Right atrium auricular region (tissue), 2 donors: ENCODE measurements at places on chromosomes 12 and 14. TPM values are rescaled to one million over a fixed set of nuclear protein-coding genes. Genes with fewer than 3 reads are reported as not detected.

- H3K36me3 ChIP-seq, result no peaks in the 10 kb centered on the region
- DNase-seq, result no peak
- no peaks in the 10 kb centered on the region for H3K27me3 ChIP-seq
- no peak overlapping the region for H3K27ac ChIP-seq
- H3K4me1 ChIP-seq, result no peaks in the 10 kb centered on the region
Measured at GRCh38 chr12:79662046-79662811, 28.5 kb downstream of the PAWR start.

DNA sequence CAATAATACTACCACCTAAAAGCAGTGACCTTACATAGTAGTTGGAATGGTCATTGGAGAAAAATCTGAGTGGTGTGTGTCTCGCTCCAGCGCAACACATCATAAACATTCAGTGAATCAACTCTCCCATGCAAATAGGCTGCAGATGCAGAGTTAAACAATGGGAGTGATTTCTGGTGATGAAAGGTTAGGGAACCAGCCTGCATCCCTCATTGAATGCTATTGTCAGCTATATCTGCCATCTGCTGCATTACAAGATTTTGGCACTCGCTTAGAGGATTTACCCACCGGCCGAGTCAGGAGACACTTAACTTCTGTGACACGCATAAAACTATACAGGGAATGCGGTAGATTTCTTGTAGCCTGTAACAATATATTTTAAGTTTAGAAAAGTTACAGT lies 900.9 kb downstream of the FLRT2 start:
- DNase-seq, result no peak
- no peaks in the 10 kb centered on the region for H3K4me1 ChIP-seq
- H3K27ac ChIP-seq, result no peak overlapping the region
- H3K27me3 ChIP-seq, result no peaks in the 10 kb centered on the region

GRCh38 chr14:36161776-36162175 lies 14.7 kb downstream of the PTCSC3 start:
- H3K4me1 ChIP-seq, result no peaks in the 10 kb centered on the region
- no peak overlapping the region for H3K27ac ChIP-seq
- H3K4me3 ChIP-seq, result no peak overlapping the region
- no peaks in the 10 kb centered on the region for H3K27me3 ChIP-seq
- no peaks in the 10 kb centered on the region for H3K36me3 ChIP-seq
- DNase-seq, result no peak

DNA sequence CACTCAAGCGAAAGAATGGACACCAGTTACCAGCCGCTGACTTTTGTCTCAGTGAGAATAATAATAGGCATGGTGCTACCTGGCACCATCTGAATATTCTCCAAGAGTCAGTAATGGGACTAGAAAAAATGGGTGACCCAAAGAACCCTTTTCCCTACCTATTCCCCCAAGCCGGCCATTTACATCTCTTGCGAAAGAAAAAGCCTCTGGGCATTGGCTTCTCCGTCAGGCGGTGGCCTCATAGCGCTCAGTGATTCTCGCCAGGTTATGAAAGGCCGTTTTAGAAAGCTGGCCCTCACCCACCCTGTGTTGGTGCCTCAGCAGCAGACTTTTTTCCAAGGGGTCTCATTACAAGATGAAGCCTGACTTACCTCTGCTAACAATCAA lies 523 bp upstream of the SLC6A15 start:
- no peaks in the 10 kb centered on the region for H3K36me3 ChIP-seq
- no peak overlapping the region for H3K27ac ChIP-seq
- no peaks in the 10 kb centered on the region for H3K4me1 ChIP-seq
- DNase-seq, result no peak

GRCh38 chr12:116373572-116374206 lies 96.2 kb upstream of the MED13L start:
- no peaks in the 10 kb centered on the region for H3K36me3 ChIP-seq
- no peak overlapping the region for H3K27ac ChIP-seq
- no peaks in the 10 kb centered on the region for H3K4me1 ChIP-seq
- H3K27me3 ChIP-seq, result no peaks in the 10 kb centered on the region
- no peak for DNase-seq

GRCh38 chr12:94170690-94171594 lies 22.6 kb downstream of the PLXNC1 start:
- no peak for DNase-seq
- no peak overlapping the region for H3K4me3 ChIP-seq
- H3K27me3 ChIP-seq, result no peaks in the 10 kb centered on the region
- H3K27ac ChIP-seq, result no peak overlapping the region
- no peaks in the 10 kb centered on the region for H3K36me3 ChIP-seq

GRCh38 chr14:94936401-94936892 lies 166.5 kb upstream of the GSC start:
- H3K4me1 ChIP-seq, result peaks cover 19% of the 10 kb centered on the region
- peak; percentile 79 for DNase-seq
- H3K27ac ChIP-seq, result peak overlapping the region; percentile 69
- H3K36me3 ChIP-seq, result no peaks in the 10 kb centered on the region

OAS3 gene
- 5.8 TPM for total RNA-seq

DNA sequence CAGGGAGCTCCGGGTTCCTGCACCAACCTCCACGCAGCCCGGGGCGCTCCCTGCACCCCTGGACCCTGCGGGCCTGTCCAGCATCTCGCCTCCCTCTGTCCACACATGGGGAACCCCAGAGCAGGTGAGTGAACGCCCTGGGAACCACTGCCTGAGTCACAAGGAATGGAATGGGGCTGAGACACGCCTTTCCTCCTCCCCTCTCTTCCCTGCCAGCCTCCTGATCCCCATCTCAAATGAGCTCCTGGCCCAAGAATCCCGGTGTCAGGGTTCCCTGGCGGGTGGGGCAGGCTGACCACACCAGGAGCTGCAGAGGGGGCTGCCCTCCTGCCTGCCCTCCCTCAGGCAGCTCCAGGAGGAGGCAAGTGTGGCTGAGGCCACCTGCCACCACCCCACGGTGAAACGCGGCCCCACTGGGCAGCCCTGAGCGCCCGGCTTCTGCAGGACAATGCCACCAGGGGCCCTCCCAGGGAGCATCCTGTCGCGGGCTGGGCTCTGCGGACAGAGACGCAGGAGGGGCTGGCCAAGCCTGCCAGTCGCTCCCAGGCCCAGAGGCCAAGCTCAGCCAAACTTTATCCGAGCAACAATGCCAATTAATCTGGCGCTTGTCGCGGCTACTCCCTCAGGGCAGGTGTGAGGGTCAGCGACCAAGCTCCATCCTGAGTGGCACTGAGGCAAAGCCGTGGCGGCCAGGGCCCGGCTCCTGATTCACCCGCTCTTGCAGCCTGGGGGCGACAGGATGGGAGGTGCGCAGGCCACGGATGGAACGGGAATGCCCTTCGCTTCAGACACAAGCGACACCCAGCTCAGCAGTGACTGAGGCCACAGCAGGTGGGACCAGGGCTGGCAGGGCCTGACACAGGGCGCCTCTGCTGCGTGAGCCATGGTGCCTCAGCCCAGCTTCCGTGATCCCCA lies 44.3 kb downstream of the GALNT9 start:
- H3K4me1 ChIP-seq, result peaks cover 10% of the 10 kb centered on the region
- H3K4me3 ChIP-seq, result peak overlapping the region; percentile 29
- no peak for DNase-seq
- H3K27ac ChIP-seq, result no peak overlapping the region
- no peaks in the 10 kb centered on the region for H3K36me3 ChIP-seq

CDK2 gene
- total RNA-seq, result 5.4 TPM

ACVRL1 gene
- 57.5 TPM for total RNA-seq

DNA sequence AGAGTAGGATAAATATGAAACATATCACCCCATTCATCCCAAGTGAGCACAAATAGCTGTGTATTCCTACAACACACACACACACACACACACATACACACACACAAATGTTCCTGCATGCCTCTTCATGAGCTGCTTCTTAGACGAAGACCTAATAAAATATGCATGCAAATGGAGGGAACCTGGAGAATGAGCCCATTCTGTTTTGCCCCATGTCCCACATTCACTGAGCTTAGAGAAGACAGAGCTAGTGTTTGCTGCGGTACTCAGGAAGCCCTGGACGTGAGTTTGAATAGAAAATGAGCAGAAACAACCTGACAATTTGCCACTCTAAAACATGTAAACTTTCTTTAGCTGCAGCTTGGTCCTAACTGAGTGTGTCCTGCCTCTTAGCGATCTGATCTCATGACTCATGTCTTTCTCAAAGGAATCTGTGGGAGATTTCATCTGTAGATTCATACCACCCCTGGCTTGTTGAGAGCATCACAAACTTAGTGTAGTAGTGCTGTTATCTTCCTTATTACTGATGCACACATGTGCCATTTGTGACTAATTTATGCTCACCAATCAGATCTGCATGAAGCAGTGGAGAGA lies 86.8 kb downstream of the ITPR2 start:
- no peak overlapping the region for H3K27ac ChIP-seq
- no peak overlapping the region for H3K4me3 ChIP-seq
- peaks cover 31% of the 10 kb centered on the region for H3K4me1 ChIP-seq

SIX1 gene
- total RNA-seq, result not detected

- no peak overlapping the region for H3K27ac ChIP-seq
- H3K4me3 ChIP-seq, result peak overlapping the region; percentile 49
- no peak for DNase-seq
Measured at GRCh38 chr12:54054742-54055194, 1.1 kb downstream of the HOXC4 start.

DLGAP5 gene
- 1.2 TPM for total RNA-seq

GRCh38 chr14:68041876-68042354 lies 222.3 kb downstream of the RAD51B start:
- no peak overlapping the region for H3K27ac ChIP-seq
- no peaks in the 10 kb centered on the region for H3K36me3 ChIP-seq
- DNase-seq, result no peak
- no peaks in the 10 kb centered on the region for H3K27me3 ChIP-seq

KCNMB4 gene
- total RNA-seq, result 2.8 TPM

RNASE2 gene
- 4.1 TPM for total RNA-seq

P2RX7 gene
- total RNA-seq, result 1.9 TPM

DNA sequence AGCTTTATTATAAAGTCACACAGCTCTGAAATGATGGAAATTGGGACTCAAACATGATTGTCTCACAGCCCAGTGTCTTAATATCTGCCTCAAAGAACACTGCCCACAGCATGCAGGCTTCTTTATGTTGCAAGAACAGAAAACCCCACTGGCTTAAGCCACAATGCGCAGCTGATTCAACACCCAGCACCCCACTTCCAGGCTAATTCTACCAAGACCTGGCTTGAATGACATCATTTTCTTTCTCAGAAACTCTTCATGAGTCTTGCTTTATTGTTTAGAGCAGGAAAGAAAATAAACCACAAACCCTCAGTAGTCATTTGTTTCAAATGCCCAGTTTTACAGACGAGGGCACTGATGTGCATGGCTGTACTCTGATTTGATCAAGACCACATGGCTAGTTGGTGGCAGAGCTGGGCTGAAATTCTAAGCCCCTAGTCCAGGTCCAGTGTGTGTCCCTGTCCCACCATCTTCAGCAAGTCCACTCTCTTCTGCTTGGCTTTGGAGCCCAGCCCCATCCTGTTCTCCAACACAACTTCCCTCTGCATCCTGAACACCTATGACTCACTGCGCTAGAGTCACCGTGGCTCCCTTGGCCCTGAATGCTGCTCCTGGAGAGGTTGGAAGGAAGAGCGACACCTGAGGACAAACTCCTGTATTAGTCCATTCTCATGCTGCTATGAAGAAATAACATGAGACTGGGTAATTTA lies 50.3 kb upstream of the SRSF5 start:
- H3K4me1 ChIP-seq, result no peaks in the 10 kb centered on the region
- no peaks in the 10 kb centered on the region for H3K36me3 ChIP-seq
- H3K27me3 ChIP-seq, result no peaks in the 10 kb centered on the region
- no peak for DNase-seq

DNA sequence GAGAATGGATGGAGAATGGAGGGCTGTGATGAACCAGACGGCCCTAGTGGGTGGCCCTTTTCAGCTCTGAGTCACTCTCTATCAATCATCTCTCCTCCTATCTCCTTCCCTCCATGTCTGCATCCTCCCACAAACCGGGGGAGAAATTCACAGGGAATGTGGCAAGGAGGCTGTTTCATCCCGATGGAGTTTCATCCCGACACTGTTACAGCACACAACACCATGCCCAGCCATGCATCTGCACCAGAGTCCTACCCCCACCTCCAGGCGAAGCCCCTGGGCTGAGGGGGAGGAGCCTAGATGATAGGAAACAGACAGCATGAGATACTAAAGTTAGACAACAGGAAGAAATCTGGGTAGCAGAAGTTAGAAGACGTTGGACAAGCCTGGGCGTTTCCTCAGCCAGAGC lies 20.8 kb downstream of the SLC8B1 start:
- H3K4me3 ChIP-seq, result no peak overlapping the region
- H3K27ac ChIP-seq, result no peak overlapping the region
- H3K36me3 ChIP-seq, result peaks cover 36% of the 10 kb centered on the region
- H3K27me3 ChIP-seq, result no peaks in the 10 kb centered on the region
- H3K4me1 ChIP-seq, result no peaks in the 10 kb centered on the region

DNA sequence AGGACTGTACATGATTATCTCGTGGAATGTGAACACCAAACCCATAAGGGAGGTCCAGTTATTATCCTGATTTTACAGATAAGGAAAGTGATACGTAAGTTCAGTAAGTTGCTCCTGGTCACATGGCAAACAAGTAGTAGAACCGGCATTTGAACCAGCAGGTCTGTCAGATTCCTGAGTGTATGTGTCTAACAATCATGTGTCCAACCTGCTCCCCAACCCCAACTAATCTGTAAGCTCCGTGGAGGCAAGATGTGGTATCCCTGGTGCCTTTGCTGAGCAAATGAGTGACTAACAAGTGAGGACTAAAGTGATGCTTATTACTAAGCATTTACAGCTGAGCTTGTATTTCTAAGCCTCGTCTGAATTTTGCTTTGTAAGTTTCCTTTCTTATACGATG lies 65.9 kb downstream of the PTPN21 start:
- no peak for DNase-seq
- no peak overlapping the region for H3K4me3 ChIP-seq
- H3K27me3 ChIP-seq, result no peaks in the 10 kb centered on the region
- H3K4me1 ChIP-seq, result no peaks in the 10 kb centered on the region

DNA sequence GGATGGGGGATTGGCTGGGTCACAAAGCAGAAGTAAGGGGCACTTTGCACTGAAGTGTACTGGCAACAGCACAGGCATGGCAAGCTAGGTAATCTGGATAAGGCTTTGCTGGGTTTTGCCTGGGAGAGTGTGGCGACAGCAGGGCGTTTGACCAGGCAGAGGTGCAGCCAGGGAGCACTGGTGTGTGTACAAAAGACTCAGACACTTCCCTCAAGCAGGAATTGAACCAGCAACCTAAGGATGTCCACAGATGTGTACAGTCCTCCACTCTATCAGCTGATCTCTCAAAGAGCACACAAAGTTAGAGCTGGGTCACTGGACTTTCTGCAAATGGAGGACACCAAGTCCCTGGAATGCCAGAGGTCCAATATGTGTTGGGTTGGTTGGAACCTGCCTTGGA lies 15.4 kb upstream of the RNASE4 start:
- H3K27ac ChIP-seq, result no peak overlapping the region
- H3K4me1 ChIP-seq, result no peaks in the 10 kb centered on the region
- H3K27me3 ChIP-seq, result no peaks in the 10 kb centered on the region
- no peaks in the 10 kb centered on the region for H3K36me3 ChIP-seq
- no peak overlapping the region for H3K4me3 ChIP-seq

THAP2 gene
- total RNA-seq, result 2.0 TPM

PDE6H gene
- total RNA-seq, result not detected

DNA sequence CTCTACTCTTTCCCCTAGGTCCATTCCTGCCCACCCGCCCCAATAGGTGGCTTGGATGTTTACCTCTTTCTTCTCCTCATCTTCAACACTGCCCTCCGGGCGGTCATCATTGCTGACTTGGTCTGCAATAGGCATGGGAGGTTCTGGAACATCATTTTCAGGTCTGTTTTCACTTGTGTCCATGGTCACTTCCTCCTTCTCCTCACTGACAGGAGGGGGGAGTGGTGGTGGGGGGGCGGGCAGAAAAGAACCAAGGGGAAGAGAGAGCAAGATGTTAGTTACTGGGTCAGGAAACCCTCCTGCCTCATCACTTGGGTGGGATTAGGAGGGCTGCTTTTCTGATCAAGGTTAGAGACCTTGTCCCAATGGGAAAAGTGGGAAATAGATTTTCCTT lies 12.1 kb upstream of the CDH24 start:
- no peaks in the 10 kb centered on the region for H3K27me3 ChIP-seq
- no peaks in the 10 kb centered on the region for H3K4me1 ChIP-seq
- H3K27ac ChIP-seq, result no peak overlapping the region
- no peak overlapping the region for H3K4me3 ChIP-seq
- no peak for DNase-seq
